ENCODE measurements at places on chromosomes 2 and 18.

- DNase-seq: no peak
Measured at GRCh38 chr2:55452879-55453278, 33.2 kb upstream of the CCDC88A start.

- DNase-seq: no peak
Measured at GRCh38 chr18:11902522-11903292, 5.4 kb downstream of the MPPE1 start.

GRCh38 chr18:62637403-62637802 is 77.9 kb upstream of the PHLPP1 start:
- DNase-seq: no peak

DNA sequence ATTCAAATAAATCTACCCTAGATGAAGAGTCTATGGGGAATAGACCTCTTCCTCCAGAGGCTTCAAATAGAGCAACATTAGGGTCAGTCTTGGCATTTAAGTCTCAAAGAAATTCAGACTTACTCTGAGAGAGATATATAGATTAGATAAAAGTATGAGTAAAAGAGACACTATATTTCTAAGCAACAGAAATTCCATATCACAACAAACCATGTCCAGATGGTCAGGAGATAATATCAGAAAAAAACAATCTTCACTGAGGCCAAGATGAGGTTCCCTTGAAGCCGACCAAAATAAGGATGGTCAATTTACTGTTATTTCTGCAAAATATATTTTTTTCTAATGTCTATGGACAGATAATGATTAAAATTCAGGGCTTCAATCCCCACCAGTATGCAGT is 89.1 kb upstream of the NOSTRIN start:
- DNase-seq: no peak

- DNase-seq: no peak
Measured at GRCh38 chr2:195407783-195408182, 249.2 kb upstream of the SLC39A10 start.

GRCh38 chr2:196245378-196246140 is 74.2 kb upstream of the STK17B start:
- no peak for DNase-seq

DNA sequence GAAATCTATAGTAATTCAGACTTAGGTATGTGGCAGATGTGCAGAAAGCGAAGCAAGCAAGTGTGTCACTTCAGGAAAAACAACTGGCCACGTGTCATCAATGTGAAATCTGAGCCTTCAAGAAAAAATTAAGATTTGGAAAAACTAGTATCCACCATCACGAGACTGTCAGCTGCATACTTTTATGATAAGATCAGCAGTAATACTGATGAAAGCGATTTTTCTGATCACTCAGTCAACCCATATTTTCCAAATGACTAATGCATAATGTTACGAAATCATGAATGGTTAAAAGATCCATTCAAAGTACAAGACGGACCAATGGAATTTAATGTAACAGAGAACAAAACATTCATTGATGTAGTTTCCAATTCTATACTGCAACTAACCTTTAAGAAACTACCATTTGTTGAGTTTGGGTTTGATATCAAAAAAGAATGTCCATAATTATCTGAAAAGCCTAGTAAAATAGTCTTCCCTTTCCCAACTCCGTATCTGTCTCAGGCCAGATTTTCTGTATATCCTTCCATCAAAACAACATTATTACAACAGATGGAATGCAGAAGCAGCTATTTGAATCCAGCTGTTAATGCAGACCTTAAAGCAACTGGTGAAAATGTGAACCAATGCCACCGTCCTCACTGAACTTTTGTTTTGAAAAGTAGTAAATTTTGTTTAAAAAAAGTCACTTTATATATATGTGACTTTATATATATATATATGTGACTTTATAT is 17.0 kb upstream of the BCL2 start:
- DNase-seq: no peak

- no peak for DNase-seq
Measured at GRCh38 chr2:230885463-230886130, 20.9 kb downstream of the ITM2C start.

GRCh38 chr18:4203568-4204437 is 251.3 kb downstream of the DLGAP1 start:
- no peak for DNase-seq

DNA sequence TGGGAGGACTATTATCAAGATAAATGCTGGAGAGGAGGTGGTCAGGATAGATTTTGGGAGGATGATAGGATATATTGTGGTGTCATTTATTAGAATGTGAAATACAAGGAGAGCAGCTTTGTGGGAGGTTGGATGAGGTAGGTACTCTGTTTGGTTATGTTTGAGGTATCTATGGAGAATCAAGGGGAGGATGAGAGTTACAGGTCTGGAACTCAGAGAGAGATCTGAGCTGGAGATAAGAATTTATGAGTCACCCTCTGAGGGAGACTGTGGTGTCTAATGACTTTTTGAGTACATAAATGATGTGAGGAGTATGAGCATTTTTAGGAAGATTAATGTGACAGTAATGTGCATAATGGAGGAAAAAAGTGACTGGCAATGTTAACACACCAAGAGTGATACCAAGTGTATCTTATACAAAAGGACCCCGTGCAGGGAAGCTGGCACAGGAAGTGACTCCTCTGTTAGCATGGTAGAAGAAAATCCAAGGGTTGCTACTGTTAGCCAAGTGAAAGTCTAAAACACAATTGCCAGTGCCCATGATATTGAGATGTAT is 48.2 kb downstream of the CRIM1 start:
- DNase-seq: no peak

DNA sequence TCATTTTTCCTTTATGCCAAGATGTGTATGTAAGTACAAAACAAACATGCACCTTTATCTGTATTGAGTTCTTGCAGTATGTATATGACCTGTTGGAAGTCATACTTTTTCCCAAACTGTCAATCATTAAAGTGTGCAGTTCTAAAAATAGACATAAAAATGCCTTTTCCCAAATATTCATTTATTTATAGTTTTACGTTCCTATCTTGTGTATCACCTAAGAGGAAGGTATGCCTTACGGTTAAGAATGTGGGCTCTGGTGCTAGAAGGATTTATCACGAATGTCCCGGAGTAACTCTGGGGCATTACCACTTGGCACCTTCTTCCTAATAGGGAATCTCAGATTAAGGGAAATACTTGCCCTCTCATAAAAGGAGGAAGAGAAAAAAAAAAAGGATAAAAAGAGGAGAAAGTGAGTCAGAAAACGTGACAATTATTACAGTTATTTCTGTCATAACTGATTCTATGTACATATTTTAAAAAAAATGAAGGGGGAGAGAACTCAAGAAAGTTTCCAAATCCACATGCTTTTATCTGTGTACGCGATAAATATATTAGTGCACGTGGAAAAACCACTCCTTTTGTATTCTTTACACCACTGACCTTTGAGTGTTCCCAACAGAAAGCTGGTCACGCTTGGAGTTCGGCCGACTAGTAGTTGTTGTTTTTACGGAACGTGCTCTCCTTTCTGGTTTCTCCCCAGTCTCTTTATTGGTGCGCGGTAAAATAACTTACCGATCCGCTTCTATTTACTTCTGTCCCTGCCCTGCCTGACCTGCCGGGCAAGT is 721 bp downstream of the MCEE start:
- no peak for DNase-seq

DNA sequence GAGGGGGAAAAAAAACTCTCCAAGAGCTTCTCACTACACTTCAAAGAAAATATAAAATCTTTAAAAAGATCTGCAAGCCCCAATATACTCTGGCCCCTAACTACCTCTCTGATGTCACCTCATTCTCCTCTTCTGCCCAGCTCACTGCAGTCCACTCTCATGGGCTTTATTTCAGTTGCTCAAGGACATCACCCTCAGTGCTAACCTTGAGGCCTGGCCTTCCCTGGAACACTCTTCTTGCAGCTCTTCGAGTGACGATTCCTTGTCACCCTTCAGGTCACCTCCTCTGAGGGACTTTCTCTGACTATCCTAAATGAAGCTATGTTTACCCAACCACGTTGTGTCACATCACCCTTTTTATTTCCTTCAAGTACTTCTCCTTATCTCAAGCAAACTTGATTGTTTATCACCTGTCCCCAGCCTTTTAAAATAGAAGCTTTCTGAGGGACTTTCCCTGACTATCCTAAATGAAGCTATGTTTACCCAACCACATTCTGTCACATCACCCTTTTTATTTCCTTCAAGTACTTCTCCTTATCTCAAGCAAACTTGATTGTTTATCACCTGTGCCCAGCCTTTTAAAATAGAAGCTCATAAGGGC is 10.4 kb downstream of the RTTN start:
- no peak for DNase-seq

DNA sequence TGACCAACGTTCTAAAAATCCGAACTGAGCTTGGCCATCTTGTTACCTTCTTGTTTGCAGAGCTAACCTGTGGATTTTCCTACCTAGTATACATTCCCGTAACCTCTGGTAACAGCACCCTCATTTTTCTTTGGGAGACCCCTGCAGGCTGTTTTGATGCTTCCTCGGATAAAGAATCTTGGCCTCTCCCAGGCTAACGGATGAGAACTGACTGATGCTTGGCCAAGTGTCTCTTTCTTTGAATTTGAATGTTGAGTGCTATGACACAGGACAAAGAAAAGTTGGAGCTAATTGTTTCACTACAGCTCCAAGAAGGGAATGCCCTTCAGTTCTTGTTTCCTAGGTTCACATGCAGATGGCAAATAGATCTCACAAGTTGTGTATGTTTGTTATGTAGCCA is 19.3 kb upstream of the CAVIN2 start:
- DNase-seq: no peak

GRCh38 chr18:49141491-49141890 is 190.7 kb upstream of the SMAD7 start:
- DNase-seq: no peak

DNA sequence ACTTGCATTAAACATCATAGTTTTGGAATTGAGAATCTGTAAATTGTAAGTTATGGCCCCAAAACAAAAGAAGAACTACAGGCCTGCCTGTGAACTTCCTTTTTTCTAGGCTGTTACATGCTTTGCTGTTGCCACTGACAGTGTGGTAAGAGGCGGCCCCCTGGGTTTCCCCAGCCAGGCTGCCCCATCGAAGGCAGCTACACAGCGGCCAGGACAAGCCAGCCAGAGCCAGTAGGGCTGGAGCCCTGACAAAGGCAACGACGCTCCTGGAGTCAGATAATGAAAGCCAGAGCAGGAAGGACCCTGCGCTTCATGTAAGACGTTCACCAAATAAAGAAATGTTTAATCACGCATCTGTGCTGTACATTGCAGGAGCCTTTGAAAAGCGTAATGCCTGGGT is 55.0 kb downstream of the ANKRD44 start:
- DNase-seq: no peak

GRCh38 chr2:178075006-178075326 is 2.4 kb upstream of the PDE11A start:
- DNase-seq: no peak

GRCh38 chr2:46076875-46077274 is 220.3 kb upstream of the EPAS1 start:
- no peak for DNase-seq

DNA sequence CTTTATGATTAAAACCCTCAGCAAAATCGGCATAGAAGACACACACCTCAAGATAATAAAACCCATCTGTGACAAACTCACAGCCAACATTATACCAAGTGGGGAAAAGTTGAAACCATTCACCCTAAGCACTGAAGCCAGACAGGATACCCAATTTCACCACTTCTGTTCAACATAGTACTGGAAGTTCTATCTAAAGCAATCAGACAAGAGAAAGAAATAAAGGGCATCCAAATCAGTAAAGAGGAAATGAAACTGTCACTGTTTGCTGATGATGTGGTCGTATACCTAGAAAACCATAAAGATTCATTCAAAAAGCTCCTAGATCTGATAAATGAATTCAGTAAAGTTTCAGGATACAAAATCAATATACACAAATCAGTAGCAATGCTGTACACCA is 16.4 kb upstream of the RPRD1A start:
- no peak for DNase-seq

DNA sequence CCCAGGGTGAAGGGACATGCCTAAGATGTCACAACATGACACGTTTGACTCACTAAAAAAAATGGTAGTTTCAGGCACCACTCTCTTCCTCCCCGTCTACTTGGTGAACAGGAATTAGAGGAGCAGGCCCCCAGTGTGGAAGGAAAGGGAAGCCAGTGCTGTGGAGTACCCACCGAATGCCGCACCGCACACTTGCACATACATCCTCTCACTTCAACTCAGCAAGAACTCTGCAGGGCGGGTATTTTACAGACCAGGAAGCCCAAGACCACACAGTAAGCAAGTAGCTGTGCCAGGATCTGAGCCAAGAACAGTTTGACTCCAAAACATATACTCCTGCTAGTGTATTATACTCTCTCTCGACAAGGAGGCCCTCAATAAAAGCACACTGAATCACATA is 69.8 kb downstream of the BCL2 start:
- DNase-seq: no peak

DNA sequence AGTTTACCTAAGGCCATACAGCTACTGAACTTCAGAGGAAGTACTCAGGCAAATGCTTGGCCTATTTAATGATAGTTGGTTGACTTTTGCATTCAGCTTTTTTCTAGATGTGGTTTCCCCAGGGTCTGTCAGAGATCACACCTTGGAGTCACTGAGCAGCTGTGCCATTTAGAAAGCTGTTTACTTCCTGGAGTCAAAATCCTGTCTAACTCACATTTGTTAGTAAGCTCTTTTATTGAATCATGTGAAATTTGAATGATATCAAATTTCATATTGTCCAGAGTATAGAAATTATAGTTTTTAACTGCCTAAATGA is 7.6 kb upstream of the TRIB2 start:
- DNase-seq: no peak

- no peak for DNase-seq
Measured at GRCh38 chr2:134252092-134252750, 1.7 kb upstream of the MGAT5 start.

DNA sequence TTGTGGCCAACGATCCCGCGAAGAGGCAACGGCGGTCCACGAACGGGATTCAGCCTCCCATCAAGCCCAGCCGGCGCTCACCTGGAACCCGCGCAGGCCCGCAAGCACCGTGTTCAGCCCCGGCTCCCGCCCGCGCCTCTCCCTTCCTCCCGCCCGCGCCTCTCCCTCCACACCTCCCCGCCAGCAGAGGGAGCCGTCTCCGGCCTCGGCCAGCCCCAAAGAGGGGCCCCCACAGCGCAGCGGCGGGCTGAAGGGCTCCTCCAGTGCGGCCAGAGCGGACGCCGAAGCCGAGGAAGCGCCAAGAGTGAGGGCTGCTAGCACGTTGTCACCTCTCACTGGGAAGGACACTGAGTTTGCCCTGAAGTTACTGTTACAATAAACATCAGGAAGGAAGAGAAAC is 55.3 kb upstream of the LAPTM4A start:
- no peak for DNase-seq

DNA sequence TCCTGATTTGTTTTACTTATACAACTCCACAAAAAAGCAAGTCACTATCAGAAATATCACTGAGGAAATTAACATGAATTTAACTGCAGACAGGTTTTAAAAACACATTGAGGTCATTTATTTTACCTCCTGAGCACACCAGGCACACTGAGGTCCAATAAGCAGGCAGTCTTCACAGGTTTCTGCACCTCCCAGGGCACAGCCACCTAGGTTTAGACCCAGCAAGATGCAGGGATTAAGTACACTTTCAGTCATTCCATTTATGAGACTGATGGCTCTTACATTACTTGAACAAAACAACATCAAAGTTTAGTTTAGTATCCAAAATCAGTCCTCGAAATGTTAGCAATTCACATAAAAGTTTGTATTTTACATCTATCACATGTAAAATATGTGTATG is 1.0 kb downstream of the ITGB6 start:
- DNase-seq: no peak

Data from cortex of kidney (tissue), 1 donor.